ENCODE measurements at places on chromosomes 4 and X.
A peak's percentile ranks its signal among the peaks of the same experiment; 100 is the strongest.

GRCh38 chrX:154333837-154334271, 38.3 kb downstream of the TKTL1 start:
- DNase-seq, result no peak

DNA sequence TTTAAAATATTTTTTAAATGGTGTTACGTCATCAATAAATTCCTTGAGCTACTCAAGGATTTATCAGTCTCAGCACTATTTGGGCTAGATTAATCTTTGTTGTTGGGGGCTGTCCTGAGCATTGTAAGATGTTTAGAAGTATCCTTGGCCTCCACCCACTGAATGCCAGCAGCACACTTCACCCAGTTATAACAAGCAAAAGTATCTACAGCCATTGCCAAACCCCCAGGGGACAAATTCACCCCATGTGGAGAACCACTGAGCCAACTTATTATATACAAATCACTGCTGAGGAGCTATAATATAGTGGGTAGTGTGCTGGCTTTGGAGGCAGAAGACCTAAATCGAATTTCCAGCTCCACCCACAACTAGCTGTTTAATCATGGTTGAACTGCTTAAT, 58.3 kb downstream of the ATP10D start:
- no peak for DNase-seq

DNA sequence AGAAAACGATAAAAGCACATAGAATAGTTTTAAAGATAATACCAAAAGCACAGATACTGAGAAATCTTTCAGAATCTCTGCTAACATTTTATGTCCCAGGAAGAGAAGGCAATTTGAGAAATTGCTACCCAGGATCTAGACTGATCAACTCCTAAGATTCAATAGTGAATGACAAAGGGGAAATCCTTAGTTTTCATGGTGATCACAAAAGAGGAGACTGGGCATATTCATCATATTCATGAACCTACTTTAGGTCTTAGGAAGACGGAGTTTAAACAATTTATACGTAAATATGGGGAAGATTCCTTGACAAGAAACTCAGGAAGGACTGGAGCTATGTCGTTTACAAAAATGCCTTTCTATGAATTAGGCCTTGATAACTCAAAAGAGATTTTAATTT, 87.3 kb downstream of the SHISA3 start:
- no peak for DNase-seq

DNA sequence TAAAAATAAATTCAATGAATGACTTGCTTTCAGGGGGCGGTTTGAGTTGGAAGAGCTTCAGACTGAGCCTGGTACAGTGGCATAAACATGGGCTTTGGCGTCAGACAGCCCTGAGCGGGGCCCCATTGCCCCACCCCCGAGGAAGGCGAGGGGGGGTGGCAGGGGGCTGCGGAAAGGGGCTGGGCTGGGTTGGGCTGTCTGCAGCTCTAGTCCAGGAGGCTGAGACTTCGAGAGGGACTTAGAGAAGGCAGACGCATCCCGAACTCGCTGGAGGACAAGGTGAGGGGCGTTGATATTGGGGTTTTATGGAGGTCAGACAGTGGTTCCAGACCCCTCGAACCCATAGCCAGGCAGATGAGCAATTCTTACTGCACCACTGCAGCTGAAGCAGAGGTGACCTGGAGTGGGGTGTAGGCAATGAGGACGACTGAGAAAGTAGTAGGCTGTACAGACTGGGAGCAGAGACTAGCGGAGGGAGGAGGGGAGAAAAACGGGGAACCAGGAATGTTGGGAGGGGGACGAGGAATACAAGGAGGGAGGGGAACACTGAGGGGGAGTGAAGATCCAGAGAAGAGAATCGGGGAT, at the start of gene MAGED2:
Gene MAGED2, plus strand, starts transcription at position 222 of the 585 bp plus-strand sequence. CDS start 1,587 bp downstream, outside the sequence.
- DNase-seq, result no peak

GRCh38 chr4:15513545-15513944, 43.9 kb downstream of the CC2D2A start:
- no peak for DNase-seq

DNA sequence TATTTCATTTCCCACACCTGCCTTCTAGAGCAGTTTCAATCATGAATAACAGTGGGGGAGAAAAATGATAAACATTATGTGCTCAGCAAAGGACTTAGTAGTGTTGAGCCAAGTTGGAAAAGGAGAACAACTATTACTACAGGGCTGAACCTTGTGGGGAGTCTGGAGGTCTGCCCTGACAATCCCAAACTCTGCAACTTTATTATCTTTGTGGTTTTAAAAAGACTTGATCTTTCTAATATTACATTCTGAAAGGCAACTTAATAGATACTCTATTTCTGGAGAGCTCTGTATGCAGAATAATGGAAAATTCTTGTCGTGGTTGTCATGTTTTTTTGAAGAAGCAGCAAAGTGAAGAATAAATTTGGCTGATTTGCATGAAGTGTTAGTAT, 116.1 kb downstream of the SPCS3 start:
- no peak for DNase-seq

GRCh38 chrX:9493936-9494335, 29.1 kb downstream of the TBL1X start:
- no peak for DNase-seq

DNA sequence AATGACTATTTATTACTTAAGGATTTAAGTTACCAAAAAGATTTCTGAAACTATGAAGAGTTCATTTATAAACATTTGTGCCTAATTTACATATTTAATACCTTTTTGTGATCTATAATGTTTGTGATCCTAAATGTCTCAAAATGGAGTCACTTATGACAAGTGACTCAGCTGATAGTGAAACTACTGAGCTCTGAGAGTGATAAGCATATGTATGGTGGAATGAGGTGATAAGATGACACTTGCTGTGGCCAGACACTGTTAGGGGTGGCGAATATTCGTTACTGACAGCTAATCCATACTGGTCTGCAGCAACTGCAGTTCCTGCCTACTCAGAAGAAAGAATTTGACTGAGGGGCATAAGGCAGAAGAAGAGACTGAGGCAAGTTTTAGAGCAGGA, 5.5 kb upstream of the NXF3 start:
- no peak for DNase-seq

GRCh38 chr4:112973750-112974251, 75.7 kb upstream of the ANK2 start:
- DNase-seq, result no peak

DNA sequence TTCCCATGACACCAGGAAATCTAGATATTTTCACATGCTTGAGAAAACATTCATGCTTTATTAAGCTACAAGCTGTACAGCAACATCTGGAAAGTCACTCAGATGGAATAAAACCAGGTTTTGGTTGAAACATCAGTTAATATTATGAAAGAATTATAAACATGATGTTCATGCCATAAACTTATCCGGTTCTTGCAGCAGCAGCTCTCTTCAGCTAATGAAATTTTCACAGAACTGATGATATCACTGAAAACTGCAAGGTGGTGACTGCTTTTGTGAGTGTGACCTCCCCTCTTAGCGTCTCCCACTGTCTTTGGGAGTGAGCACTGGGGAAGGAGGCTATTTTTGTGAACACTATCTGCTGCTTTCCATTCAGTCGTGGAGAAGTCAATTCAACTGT, 56.9 kb downstream of the ARHGAP10 start:
- DNase-seq, result no peak

- no peak for DNase-seq
Measured at GRCh38 chr4:155032521-155033229, 175.8 kb upstream of the NPY2R start.

DNA sequence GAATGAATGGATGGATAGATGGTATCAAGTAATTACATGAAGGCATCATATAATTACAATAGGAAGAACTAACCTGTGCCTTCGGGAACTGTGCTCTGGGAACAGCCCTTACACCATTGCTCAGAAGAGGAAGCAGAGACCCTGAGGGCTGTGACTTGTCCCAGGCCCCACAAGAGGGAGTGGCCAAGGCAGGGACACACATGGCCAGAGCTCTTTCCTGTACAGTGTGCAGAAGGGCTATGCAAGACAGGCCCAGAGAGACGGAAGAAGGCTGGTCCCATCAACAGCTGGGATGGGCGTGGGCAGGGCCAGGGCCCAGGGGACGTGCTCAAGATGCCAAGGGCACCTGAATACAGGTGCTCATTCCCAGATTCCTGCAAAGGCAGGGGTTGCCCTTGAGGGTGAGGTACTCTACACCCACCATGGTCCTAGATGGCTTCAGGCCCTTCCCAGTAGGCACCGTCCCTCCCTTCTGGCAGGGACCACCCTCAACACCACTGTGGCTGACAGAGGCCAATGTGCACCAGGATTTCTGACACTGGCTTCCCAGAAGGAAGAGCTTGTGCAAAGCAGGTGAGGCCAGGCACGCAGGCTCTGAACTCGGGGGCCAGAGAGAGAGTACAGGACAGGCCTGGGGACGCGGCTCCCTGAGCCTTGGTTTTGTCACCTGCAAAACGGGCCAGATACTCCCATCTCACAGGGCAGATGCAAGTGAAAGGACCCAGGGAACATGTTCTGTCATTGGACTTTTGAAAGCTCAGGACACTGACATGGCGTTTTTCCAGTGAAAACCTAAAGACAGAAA, 1.7 kb downstream of the EVC2 start:
- DNase-seq, result no peak

GRCh38 chrX:39421006-39421405, 619.7 kb downstream of the MID1IP1 start:
- DNase-seq, result no peak

DNA sequence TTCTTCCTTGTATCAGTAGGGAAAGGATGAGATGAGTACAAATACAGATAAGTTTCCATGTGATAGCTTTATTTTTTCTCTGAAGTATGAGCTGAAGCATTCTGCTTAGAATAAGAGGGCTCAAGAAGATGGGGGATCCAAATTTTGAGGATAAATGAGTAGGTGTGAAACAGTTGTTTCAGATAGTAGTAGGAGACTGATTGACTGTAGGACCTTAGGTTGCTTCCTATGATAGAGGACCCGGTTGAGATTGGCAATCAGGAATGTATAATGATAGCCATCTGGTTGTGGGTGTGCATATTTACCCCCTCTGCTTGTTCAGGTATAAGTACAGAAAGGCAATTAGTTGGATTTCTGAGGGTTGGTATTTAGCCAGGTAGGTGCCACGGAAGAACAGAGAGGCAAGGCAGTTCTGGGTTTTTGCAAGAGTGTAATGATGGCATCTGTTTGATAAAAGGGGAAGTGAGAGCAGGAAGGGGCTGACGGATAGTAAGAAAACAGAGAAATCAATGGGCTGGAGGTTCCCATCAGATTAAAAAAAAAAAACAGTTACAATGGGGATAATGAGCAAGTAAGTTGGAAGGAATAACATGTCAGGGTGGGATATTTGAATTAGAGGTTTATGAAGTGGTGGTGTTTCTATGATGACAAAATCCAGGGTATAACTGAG, 13.7 kb downstream of the OCRL start:
- DNase-seq, result no peak

- DNase-seq, result no peak
Measured at GRCh38 chrX:42220083-42220482, 296.7 kb upstream of the CASK start.

- peak; percentile 79 for DNase-seq
Measured at GRCh38 chrX:115894087-115894486, 276.5 kb upstream of the AGTR2 start.

DNA sequence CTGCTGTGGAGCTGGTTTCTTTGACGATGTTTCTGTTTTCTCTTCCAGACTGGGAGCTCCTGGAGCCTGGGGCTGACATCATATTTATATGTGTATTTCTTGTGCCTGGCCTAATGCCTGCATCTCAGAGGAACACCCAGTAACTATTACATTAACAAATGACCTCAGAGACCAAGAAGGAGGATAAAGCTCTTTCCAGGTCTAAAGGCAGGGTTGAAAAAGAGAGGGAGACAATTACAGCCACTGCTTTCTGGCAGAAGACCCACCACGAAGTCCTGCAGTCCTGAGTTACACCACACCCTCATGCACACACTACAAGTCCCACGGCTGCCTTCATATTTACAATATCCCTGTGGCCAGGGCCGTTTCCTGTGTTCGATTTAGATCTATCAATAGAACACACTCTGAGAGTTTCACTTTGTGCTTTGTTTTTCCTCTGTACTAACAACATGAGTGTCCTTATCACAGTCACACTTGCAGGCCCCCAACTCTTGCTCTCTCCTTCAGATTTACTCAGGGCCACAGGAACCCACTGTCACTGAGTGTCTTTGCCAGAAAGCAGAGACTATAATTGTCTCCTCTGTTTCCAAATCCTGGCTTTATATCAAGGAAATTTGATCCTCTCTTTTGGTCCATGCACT, 535.5 kb downstream of the MID1IP1 start:
- DNase-seq, result no peak

DNA sequence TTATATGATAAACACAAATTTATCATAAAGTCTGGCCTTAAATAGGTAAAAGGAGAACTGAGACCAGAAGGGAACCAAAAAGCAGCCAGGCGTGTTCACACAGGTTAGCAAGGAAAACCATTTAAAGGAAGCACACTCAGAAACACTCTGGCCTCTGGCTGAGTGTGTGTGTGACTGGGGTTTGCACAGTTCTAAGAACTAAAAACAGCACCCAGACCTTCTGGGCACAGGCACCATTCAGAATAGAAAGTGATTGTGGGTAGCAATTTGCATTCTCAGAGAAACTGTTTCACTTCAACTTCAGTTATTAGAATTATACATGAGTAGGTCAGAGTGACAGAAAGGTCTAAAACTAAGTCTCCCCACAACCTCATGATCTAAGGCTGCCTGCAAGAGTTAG, 10.0 kb downstream of the GPR82 start:
- DNase-seq, result no peak

DNA sequence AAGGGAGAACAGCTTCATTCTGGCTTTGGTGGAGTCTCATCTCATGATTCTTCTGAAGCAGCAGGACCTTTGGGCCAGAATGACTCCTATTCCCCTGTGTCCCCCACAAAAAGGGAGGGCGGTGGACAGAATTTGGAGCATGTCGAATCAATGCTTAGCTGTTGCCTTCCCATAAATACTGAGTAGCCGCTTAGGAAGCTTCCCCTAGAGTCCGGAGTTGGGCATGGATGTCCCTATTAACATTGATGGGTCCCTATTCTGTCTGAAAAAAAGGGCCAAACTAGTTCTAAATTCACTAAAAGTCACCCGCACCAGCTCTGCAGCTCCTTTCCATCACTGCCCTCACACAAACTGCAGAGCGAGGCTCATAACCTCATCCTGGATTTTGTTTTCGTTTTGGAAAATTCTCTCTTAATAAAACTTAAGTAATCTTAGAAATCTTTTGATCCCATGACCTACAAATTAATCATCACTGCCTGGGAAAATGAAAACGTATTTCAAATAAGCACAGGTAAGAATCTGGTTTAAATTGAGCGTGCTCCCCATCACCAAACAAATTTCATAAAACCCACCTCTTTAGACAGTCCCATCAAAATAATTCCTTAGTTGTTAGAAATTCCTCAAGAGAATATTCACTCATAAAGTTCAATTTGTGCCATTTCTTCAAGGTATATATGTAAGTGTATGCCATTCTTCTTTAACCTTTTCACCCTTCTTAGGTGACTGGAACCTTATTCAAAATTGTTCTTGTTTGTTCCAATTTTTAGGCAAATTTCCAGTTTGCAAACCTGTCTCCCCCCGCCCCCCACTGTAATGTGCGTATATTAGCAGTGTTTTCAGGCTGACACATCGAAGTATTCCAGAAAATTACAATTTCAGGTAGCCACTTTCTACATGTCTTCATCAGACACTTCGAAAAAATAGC, 53.3 kb upstream of the NKAP start:
- no peak for DNase-seq

- DNase-seq, result peak; percentile 49
Measured at GRCh38 chr4:1693131-1693896, 9.2 kb upstream of the FAM53A start.

- DNase-seq, result no peak
Measured at GRCh38 chr4:48296365-48296764, 26.7 kb upstream of the TEC start.

All from NCI-H187 (cell line).